NCI-H2171 treated with DMSO at 0.1 percent for 48 hours (cell line): ENCODE measurements at places on chromosomes 4 and X.

- DNase-seq, result no peak
These were observed 17.1 kb downstream of the USP46 start for GRCh38 chr4:52641854-52642563.

DNA sequence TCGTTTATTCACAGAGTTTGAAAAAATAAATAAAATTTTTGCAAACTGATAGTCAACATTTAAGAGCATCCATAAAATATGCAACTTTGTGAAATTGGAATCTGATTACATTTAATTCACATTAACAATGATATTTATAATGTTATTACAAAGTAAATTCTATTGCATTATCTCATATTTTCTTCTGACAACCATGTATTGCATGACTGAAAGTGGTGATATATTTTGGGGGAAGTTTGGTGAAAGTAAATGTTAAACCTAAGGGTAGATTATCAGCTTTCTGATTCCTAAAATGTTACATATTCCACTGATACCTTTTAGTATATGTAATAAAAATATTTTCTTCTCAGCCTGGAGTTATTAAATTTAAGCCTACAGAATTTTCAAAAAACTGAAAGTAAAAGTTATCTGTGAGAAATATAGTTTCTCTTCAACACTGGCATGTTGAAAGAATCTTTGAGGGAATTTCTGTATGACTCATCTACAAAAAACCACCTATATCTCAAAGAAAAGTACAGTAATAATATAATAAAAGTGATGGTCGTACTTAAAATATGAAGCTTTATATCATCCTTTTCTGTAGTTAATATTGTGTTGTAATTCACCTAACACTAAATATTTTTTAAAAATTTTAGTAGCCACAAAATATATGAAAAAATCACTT lies 1179.6 kb upstream of the PCDH7 start:
- DNase-seq, result no peak

DNA sequence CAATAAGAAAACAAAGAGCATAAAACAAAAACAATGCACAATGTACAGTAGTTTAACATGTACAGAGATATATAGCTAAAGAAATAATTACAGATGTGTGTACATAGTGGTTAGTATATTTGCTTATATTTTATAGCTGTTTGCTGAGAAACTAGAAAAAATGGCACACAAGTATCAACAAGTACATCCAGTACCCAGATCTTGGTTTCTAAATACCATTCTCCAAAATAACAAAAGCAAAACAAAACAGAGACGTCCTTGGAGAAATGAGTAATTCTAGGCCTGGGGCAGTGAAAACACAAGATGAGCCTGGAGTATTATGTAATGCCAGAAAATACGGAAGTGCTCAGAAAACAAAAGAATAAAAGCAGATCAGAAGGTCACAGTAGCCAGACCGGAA lies 189.6 kb downstream of the TMEM47 start:
- DNase-seq, result no peak

DNA sequence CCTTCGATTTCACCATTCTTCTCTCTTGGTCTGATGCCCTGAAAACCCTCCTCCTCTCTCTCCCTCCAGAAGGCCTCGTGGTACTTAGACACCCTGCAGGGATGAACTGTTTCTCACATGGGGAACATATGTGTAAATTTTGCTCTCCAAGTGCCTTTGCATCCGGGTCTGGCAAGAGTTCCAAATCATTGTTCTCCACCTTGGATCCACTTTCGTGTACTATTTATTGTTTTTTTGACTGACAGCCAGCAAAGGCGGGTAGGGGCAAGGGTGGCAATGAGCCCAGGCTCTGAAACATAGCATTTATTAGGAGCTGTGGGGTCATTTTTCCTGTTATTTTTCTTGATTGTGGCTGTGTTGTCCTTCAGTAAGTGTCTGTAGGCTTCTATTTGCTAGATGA lies 81.7 kb downstream of the RTL5 start:
- no peak for DNase-seq

DNA sequence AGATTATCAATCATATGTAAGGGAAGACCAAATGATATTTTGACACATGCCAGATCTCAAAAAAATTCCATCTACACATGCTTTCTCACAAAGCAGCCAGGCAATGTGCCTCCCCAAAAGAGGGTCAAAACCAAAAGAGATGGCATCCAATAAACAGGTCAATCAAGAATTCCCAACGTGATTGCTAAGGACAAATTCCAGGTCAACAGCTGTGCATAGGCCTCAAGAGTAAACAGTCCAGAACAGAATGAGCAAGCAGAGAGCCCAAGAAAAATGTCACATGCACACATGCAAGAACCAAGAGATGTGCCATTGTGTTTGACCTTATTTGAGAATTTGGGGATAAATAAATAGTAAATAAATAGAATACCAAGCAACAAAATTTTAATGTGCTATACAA lies 136.7 kb downstream of the APBB2 start:
- no peak for DNase-seq
